ENCODE measurements at places on chromosomes 4 and X.

DNA sequence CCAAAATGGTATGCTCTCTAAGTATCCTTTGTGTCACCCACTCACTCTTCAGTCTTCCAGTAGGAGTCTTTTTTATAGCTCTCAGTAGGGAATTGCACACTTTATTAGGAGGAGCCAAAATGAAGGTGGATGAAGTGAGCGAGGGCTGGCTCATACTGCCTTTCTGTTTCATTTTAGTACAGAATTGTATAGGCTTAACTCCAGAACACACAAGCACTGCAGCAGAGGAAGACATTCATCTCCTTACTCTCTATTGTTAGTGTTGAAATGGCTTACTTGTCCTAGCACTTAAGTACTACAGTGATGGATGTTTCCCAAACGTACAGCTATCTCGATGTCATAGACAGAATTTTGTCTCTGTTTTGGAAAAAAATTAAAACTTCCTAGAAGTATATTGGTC lies 327.3 kb upstream of the ATOH1 start:
- no peak for DNase-seq

GRCh38 chrX:152901816-152902501 lies 4.1 kb downstream of the ZNF185 start:
- no peak for DNase-seq

- DNase-seq: no peak
Measured at GRCh38 chr4:123346951-123347350, 49.6 kb upstream of the SPRY1 start.

DNA sequence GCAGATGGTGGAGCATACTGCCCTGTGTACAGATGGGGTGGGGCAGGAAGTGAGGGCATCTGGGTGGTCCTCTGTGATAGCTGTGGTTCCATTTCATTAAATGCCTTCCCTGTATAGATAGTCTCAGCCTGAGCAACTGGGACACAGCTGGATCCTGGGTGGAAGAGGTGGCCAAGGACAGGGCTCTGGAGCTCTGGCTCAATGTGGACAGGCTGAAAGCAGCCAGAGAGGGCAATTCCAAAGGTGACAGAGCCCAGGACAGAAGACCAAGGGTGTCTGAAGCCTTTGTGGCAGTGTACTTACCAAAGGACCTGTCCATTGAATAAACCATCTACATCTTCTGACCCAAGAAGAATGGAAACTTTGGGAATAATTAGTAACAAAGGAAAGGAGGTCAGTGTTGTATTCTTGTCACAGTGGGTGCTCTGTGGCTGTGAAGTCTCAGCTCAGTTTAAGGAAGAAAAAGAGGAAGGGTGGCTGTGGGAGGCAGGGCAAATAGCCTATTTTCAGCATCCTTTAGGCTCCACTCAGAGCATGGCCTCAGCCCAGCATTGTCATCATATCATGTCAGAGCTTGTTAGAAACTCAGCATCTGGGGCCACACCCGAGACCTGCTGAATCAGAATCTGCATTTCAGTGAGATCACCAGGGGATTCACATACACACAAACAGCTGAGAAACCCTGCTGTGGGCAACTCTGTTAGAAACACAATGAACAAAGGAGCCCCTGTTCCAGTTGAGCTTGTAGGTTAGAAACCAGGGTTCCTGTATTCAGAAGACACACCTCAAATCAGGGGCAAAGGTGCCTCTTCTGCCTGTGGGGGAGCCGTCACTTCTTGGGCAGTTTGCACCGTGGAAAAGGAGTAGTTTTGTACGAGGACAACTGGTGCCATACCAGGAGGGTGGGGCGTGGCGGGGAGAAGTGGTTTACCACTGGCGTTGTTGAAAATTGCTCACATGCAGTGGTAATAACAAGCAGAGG lies 168.6 kb downstream of the PTTG2 start:
- DNase-seq: peak; percentile 63

GRCh38 chr4:28075401-28075956 lies 1214.8 kb downstream of the STIM2 start:
- DNase-seq: no peak

DNA sequence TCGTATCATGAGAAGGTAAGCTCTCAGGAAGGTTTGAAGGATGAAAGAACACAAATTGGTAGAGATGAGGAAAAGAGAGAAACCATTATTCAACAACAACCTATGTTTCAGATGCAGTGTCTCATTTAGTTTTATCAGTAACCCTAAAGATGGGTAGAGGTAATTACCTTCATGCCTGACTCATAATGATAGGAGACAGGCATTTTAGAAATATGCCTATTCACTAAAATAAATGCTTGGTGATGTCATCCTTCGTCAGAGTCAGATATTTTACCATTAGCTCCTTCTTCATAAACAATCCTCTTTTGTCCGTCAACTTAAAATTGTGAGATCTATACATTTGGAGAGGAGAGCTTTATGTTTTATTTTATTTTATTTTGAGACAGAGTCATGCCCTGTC lies 21.5 kb upstream of the RNF150 start:
- DNase-seq: no peak

GRCh38 chr4:147134536-147135210 lies 189.0 kb upstream of the TTC29 start:
- DNase-seq: no peak

GRCh38 chrX:45557387-45557786 lies 356.7 kb upstream of the DIPK2B start:
- no peak for DNase-seq

DNA sequence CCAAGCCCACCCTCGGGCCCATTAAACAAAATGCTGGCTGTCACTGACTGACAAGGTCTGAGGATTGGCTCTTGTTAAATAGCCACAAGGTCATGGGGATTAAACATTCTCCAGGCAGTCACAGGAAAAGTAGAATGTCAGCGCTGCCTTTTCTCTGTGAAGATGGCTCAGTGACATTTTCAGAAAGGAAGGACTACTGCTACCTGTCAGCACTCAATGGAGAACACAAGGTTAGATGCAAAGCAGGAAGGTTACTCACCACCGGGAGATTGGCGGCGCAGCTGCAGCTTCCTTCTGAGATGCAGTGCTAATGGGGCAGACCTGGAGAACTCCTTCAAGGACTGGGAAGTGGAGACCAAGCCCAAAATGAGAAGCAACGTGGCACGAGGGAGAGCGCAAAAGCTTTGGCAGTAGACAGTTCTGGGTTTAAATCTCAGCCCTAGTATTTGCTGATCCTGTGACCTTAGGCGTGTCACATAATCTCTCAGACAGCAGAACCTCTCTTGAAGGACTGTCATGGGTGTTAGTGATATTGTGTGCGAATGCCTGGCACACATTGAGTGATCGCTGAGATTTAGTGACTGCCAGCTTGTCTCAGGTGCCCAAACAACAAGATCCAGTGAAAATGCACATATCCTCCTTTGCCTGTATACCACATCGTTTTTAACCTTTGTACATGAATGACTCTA lies 213.1 kb upstream of the BOD1L1 start:
- DNase-seq: no peak
